NCI-H345 (cell line): ENCODE measurements at places on chromosomes 5 and 9.
A peak's percentile ranks its signal among the peaks of the same experiment; 100 is the strongest.

- DNase-seq: peak; percentile 57
Observed at GRCh38 chr9:97398999-97399758, 12.7 kb upstream of the TDRD7 start.

- DNase-seq: no peak
Observed at GRCh38 chr9:70411121-70411929, 3.1 kb downstream of the KLF9 start.

DNA sequence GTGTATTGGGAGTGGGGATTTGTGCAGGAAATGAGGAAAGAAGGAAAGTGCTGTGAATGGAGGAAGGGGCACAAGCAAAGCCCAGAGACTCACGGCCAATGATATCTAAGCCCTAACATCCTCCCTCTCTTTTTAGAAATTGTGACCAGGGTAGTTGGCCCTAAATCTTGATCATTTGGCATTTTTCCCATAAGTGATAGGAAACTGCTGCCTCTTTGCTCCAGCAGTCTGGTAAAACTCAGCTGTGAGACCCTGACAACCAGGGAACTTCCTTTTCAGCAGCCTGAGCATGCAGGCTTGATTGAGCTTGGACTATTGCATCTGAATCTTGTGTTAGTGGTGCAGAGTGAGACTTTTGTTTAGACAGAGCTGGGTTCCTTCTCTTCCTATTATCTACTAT lies 9.6 kb upstream of the ADRB2 start:
- DNase-seq: no peak

GRCh38 chr9:70801181-70801829 lies 320.1 kb downstream of the TRPM3 start:
- DNase-seq: no peak

DNA sequence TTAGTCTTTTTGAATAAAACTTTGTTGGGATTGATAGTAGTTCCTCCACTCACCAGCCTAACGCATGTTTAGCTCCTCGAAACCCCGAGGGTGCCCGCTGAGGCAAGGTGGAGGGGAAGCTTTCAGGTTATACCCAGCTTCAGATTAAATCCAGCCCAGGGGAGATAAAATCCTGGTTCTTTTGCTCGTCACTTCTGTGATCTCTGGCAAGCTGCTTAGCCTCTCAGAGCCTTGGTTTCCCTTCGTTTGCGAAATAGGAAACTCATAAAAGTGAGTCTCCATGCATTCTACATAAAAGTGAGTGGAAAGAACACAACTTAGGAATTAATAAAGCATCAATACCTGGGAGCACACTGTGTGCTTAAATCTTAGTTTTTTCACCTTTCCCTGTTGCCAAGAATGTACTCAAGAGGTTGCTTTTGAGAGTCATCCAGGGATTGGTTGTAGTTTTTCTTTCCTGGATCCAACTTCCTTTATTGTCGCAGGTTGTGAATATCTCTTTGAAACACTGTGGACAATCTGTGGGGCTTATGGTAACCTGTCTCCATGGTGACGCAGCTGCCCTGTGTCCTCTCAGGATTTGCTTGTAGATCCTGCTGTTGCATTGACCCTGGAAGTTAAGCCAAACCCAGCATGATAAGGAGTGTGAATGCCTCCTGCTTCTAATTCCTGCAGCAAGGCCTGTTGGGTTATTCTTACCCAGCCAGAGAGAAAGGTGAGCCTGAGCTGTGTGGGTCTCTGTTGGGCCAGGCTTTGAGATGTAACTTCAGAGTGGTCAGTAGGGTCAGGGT lies 2.0 kb downstream of the GALNT12 start:
- no peak for DNase-seq

- no peak for DNase-seq
Observed at GRCh38 chr9:32931129-32931528, 70.3 kb downstream of the APTX start.
